Lower lobe of right lung (tissue), 2 donors: ENCODE measurements at places on chromosomes 5 and 9. TPM values are rescaled to one million over a fixed set of nuclear protein-coding genes. Genes with fewer than 3 reads are reported as not detected.

Gene OR13C2
- not detected for total RNA-seq

Gene SOHLH1
- total RNA-seq: not detected

Gene ADGRD2
- total RNA-seq: not detected

Gene PCDHA9
- 0.32 TPM for total RNA-seq

Gene CDO1
- 12.8 TPM for total RNA-seq

Gene EIF4E1B
- not detected for total RNA-seq

Gene RGS7BP
- 1.6 TPM for total RNA-seq

Gene TAF11L5
- not detected for total RNA-seq

Gene MZB1
- 7.8 TPM for total RNA-seq

Gene CDH6
- 7.2 TPM for total RNA-seq

Gene MARCOL
- total RNA-seq: not detected

Gene SPINK7
- not detected for total RNA-seq

Gene CDC26
- total RNA-seq: 29.1 TPM

Gene ESM1
- 0.68 TPM for total RNA-seq

Gene ENTPD8
- 0.15 TPM for total RNA-seq

- no peak for DNase-seq
- no peak overlapping the region for H3K4me3 ChIP-seq
- peaks cover 62% of the 10 kb centered on the region for H3K36me3 ChIP-seq
- no peaks in the 10 kb centered on the region for H3K27me3 ChIP-seq
- no peaks in the 10 kb centered on the region for H3K4me1 ChIP-seq
These were observed 97.0 kb downstream of the DROSHA start for GRCh38 chr5:31434898-31435297.

DNA sequence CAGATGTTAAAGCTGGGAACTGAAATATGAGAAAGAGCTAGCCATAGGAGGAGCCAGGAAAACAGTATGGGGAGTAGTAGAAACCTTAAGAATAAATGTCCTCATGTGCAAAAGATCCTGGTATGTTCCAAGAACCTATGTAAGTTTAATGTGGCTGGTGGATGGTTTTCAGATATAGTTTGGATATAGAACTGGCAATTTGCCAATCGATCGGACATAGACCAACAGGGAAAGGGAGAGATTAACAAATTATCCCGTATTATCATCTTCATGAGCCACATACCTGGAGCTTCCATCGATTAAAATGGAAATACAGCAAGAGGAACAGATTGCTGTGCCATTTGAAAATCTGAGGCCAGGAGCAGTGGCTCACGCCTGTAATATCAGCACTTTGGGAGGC, 388.7 kb downstream of the PRELID2 start:
- no peak overlapping the region for H3K4me3 ChIP-seq
- H3K27me3 ChIP-seq: no peaks in the 10 kb centered on the region
- H3K27ac ChIP-seq: no peak overlapping the region
- no peak for DNase-seq
- H3K4me1 ChIP-seq: no peaks in the 10 kb centered on the region
- no peaks in the 10 kb centered on the region for H3K36me3 ChIP-seq

DNA sequence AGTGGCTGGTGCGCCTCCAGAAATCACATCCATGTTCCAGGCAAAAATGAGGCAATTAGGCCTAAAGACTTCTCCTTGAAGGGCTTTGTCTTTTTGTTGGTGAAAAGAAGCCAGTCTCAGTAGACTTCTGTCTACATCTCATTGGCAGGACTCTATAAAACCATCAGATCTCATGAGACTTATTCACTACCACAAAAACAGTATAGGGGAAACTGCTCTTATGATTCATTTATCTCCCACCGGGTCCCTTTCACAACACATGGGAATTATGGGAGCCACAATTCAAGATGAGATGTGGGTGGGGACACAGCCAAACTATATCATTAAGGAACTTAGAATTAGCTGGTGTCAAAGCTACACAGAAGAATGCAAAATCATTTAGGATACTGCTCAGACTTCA, 77.7 kb upstream of the SNX2 start:
- no peaks in the 10 kb centered on the region for H3K4me1 ChIP-seq
- no peaks in the 10 kb centered on the region for H3K27me3 ChIP-seq
- no peak overlapping the region for H3K4me3 ChIP-seq
- DNase-seq: no peak

DNA sequence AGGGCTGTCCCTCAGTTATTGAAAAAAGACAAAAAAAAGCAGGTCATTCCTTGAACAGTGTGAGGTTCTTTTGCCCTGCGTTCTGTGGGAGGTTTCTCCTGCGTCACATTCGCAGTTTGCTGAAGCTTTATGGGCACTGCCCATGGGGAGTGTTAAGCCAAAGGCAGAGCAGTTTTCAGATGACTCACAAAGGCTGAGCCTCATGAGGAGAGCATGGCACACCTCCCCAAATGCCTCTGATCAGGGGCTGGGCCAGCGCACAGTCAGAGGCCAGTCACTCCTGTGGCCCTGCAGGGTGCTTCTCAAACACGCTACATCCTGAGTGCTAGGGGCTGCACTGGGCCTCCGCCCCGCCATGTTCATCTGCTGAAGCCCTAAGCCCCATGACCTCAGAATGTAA, 38.4 kb downstream of the IRX1 start:
- H3K27me3 ChIP-seq: no peaks in the 10 kb centered on the region
- no peak for DNase-seq
- no peaks in the 10 kb centered on the region for H3K4me1 ChIP-seq
- H3K27ac ChIP-seq: no peak overlapping the region

- no peak for DNase-seq
- peak overlapping the region; percentile 48 for H3K27ac ChIP-seq
- H3K36me3 ChIP-seq: no peaks in the 10 kb centered on the region
- peaks cover 28% of the 10 kb centered on the region for H3K4me1 ChIP-seq
- no peaks in the 10 kb centered on the region for H3K27me3 ChIP-seq
These were observed 129.6 kb downstream of the KCNIP1 start for GRCh38 chr5:170633235-170634081.

GRCh38 chr5:544675-545355, 20.6 kb upstream of the SLC9A3 start:
- H3K4me3 ChIP-seq: no peak overlapping the region
- DNase-seq: no peak
- peaks cover 12% of the 10 kb centered on the region for H3K4me1 ChIP-seq
- H3K36me3 ChIP-seq: no peaks in the 10 kb centered on the region
- H3K27ac ChIP-seq: no peak overlapping the region

DNA sequence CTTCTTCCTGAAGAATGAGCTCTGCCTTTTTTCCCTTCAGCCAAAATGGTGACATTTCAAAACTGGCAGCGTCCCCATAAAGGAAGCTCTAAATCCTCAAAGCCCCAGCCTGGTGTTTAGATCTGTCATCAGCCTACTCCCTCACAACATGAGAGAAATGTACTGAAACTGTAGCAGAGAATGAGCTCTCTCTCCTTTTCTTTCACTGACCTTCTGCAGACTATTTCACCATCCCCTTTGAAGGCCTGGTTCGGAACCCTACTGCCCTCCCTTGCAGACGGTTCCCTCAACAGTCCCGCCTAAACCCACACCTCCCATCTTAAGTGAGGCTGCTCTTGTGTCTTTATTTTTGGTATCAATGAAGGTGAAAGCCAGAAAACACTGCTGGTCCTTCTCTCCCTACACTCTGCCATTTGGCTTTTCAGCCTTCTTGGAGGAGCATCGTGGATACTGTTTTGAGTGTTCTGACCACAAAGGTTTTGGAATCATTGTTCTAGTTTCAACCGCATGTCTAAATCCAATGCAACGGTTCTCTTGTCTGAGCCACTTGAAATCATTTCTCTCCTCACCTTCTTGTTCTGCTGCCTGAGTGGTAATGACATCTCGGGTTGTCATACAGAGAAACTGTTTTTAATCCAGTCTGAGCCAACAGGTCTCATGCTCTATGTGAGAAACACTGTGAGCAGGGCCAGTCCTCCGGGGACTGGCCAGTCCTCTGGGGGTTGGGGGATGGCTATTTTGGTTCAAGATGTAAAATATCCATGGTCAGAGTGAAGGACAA, 39.0 kb downstream of the ITK start:
- H3K36me3 ChIP-seq: no peaks in the 10 kb centered on the region
- H3K4me3 ChIP-seq: no peak overlapping the region
- H3K4me1 ChIP-seq: peaks cover 6% of the 10 kb centered on the region
- no peak for DNase-seq
- no peaks in the 10 kb centered on the region for H3K27me3 ChIP-seq

DNA sequence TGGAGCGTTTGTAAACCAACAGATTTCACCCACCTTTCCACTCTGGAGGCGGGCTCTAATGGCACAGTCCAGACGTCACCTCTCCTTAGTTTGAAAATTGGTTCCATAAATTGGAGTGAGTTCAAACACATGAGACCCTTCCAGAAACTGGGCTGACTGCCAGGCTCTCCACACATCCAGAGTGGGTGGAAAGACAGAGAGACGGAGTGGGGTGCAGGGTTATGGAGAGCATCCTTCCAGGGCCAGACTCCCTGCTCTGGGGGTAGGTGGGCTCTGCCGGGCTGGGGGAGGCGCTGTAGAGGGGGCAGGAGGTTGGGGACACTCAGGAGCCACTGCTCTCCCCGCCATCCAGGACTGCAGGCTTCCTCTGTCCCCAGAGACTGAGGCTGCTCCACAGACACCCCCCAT, 104.7 kb upstream of the PHYKPL start:
- H3K27me3 ChIP-seq: no peaks in the 10 kb centered on the region
- no peaks in the 10 kb centered on the region for H3K36me3 ChIP-seq
- H3K27ac ChIP-seq: no peak overlapping the region
- no peak for DNase-seq
- no peak overlapping the region for H3K4me3 ChIP-seq

GRCh38 chr9:127182901-127183746, 60.7 kb upstream of the ANGPTL2 start:
- peaks cover 42% of the 10 kb centered on the region for H3K4me1 ChIP-seq
- H3K4me3 ChIP-seq: no peak overlapping the region
- no peak for DNase-seq
- no peaks in the 10 kb centered on the region for H3K36me3 ChIP-seq
- no peak overlapping the region for H3K27ac ChIP-seq

GRCh38 chr5:142167458-142167857, 58.9 kb downstream of the NDFIP1 start:
- H3K4me3 ChIP-seq: no peak overlapping the region
- H3K27me3 ChIP-seq: no peaks in the 10 kb centered on the region
- H3K36me3 ChIP-seq: no peaks in the 10 kb centered on the region
- DNase-seq: no peak
- H3K4me1 ChIP-seq: peaks cover 4% of the 10 kb centered on the region

DNA sequence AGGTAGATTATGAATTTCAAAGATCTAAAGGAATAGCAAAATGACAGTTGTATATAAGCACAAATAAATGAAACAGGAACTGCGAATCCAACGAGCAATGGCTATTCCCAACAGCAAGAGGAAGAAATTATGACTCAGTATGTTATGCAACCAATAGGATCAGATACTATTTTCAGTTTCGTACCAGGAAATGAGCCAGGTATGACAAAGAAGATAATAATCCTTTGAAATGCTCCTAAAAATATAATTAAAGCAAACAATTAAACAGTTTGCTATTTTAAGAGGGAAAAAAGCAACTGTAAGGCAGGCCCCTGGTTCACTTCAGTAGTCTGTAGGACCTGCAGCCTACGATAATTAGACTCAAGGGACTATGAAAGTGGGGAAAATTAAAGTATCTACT, 58.9 kb downstream of the AUH start:
- peak overlapping the region; percentile 8 for H3K27ac ChIP-seq
- H3K27me3 ChIP-seq: no peaks in the 10 kb centered on the region
- no peaks in the 10 kb centered on the region for H3K36me3 ChIP-seq
- peak overlapping the region; percentile 17 for H3K4me3 ChIP-seq
- no peak for DNase-seq
- peaks cover 36% of the 10 kb centered on the region for H3K4me1 ChIP-seq

DNA sequence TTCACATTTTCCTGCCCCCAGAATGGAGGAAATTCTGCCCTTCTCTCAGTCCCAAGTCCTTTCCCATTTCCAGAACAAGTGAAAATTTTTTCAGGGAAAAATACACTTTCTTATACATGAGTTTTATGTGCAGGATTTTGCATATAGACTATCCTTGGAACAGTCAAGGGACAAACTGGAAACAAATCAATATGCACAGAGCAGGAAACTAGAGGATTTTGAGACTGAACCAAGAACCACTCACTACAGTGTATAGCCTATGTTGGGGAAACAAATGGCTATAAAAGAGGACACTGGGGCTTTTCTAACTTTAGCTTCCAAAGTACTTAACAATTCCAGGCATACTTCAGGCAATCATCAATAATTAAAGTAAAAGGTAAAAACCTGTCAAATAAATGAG, 1036.1 kb upstream of the ARRDC3 start:
- H3K36me3 ChIP-seq: no peaks in the 10 kb centered on the region
- H3K4me1 ChIP-seq: no peaks in the 10 kb centered on the region
- no peak overlapping the region for H3K27ac ChIP-seq
- no peak for DNase-seq
